ENCODE measurements at places on chromosomes 3 and 15. TPM values are rescaled to one million over a fixed set of nuclear protein-coding genes. Genes with fewer than 3 reads are reported as not detected.

DNA sequence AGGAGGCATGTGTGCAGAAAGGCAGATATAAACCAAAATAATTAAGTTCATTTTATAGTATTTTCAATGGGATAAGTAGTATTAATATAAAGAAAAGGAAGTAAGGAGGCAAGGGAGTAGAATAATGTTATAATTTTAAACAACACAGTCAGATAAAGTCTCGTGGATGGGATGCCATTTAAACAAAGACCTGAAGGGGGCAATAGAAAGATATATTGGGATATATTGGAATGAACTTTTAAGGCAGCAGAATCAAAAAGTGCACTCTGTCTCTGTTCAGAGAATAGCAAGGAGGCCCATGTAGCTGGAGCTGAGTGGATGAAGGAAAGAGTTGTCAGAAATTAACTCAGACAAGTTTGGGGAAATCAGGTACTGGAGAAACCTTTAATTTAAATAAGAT is 158.7 kb downstream of the CGGBP1 start:
- DNase-seq = no peak

GRCh38 chr15:56628893-56629532 is 104.3 kb downstream of the ZNF280D start:
- no peak for DNase-seq

GRCh38 chr3:54257125-54257720 is 134.9 kb downstream of the CACNA2D3 start:
- no peak for DNase-seq

DNA sequence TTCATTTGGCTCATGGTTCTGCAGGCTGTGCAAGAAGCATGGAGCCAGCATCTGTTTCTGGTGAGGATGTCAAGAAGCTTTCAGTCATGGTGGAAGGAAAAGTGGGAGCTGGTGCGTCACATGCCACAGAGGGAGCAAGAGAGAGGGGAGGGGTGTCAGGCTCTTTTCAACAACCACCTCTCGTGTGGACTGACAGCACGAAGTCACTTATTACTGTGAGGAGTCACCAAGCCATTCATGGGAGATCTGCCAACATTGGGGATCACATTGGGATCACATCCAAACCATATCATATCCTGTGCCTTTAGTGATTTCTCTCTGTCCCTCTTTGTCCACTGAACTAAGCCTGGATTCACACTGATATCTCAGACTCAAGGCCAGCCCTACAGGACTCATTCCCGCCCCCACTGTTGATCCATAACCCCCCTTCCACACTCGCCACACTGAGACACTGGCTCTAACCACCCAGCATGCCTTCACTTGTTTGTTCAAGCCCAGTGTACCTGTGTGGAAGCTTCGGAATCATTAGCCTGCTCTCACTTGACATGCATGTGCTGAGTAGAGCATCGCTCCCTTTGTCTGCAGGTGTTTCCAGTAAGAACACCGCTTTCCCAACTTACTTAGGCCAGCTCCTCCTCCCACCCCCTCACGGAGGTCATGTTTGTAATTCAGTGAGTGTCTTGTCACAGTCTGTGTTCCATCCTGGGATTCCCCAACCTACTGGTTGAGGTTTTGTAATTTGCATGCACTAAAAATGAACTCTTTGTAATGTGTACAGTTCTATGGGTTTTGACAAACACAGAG is 132.2 kb downstream of the KLF13 start:
- no peak for DNase-seq

DNA sequence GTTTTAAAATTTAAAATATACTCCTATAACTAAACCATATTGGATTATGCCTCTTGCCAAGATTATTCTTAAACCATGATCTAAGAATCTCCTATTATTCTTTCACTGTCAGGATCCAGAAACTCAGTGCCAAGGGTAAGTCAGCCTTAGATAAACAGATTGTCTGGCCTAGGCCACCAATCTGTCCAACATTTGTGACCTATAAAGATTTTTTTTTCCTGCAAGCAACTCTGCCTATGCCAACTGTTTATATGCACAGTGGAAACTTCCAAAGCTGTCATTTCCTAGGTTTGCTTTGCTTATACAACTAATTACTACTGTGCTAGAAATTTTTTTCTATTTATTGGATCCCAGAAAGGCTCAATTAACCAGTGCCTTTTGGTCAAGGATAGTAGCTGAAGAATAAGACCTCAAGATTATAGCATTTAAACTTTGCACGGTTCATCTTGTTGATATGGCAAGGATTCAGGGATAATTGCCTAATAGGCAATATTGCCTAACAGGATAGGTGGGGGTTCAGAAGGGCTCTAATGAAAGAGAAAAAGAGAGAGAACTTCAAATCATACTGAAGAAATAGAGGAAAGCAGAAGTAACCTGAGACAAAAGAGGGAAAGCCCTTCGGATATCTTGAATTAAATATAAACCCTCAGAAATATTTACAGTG is 22.8 kb downstream of the GAP43 start:
- no peak for DNase-seq

The UROC1 gene
- not detected for total RNA-seq

The SLC4A7 gene
- 8.3 TPM for total RNA-seq

The CLSTN2 gene
- total RNA-seq = 0.02 TPM
